ENCODE measurements at places on chromosomes 6 and 20. TPM values are rescaled to one million over a fixed set of nuclear protein-coding genes. Genes with fewer than 3 reads are reported as not detected.

The PRRC2A gene
- 94.8 TPM for total RNA-seq

The C6orf15 gene
- total RNA-seq, result not detected

The RAD21L1 gene
- total RNA-seq, result not detected

The MICB gene
- total RNA-seq, result 0.31 TPM

The CST5 gene
- not detected for total RNA-seq

The KCNG1 gene
- total RNA-seq, result 27.5 TPM

The ABHD16B gene
- total RNA-seq, result not detected

The HCK gene
- total RNA-seq, result 2.2 TPM

The VAPB gene
- 30.7 TPM for total RNA-seq

The KIAA0408 gene
- total RNA-seq, result 120 TPM

The PLN gene
- not detected for total RNA-seq

The HTR1E gene
- 0.63 TPM for total RNA-seq

The CDSN gene
- not detected for total RNA-seq

The RTN4IP1 gene
- total RNA-seq, result 9.1 TPM

The OOEP gene
- total RNA-seq, result not detected

The MLN gene
- total RNA-seq, result not detected

The MYH7B gene
- 0.31 TPM for total RNA-seq

The XKR7 gene
- total RNA-seq, result 18.2 TPM

The ISM1 gene
- total RNA-seq, result 0.63 TPM

The SIRPD gene
- not detected for total RNA-seq

The ADGRG6 gene
- total RNA-seq, result 45.4 TPM

The SLC25A27 gene
- total RNA-seq, result 57.6 TPM

The UST gene
- 29.4 TPM for total RNA-seq

The REM1 gene
- 0.31 TPM for total RNA-seq

The ACOT13 gene
- 4.7 TPM for total RNA-seq

The MAP1LC3A gene
- total RNA-seq, result 57.6 TPM

The SAPCD1 gene
- total RNA-seq, result 1.3 TPM

The TSPO2 gene
- not detected for total RNA-seq

The C6orf58 gene
- total RNA-seq, result 2.2 TPM

The MCM3 gene
- total RNA-seq, result 21.3 TPM

The MROH8 gene
- total RNA-seq, result 4.4 TPM

The PSMB1 gene
- 153 TPM for total RNA-seq

The IGF2R gene
- 42.9 TPM for total RNA-seq

The HLA-DPA1 gene
- total RNA-seq, result 0.94 TPM

The NT5E gene
- total RNA-seq, result 3.8 TPM

The HSF2 gene
- 80.1 TPM for total RNA-seq

The HAO1 gene
- total RNA-seq, result not detected
